ENCODE measurements at places on chromosomes 3 and 15.

- peak; percentile 91 for DNase-seq
These were observed 82.6 kb downstream of the TGFBR2 start for GRCh38 chr3:30688776-30689641.

GRCh38 chr15:69818529-69818928 lies 279.2 kb downstream of the TLE3 start:
- DNase-seq, result no peak

DNA sequence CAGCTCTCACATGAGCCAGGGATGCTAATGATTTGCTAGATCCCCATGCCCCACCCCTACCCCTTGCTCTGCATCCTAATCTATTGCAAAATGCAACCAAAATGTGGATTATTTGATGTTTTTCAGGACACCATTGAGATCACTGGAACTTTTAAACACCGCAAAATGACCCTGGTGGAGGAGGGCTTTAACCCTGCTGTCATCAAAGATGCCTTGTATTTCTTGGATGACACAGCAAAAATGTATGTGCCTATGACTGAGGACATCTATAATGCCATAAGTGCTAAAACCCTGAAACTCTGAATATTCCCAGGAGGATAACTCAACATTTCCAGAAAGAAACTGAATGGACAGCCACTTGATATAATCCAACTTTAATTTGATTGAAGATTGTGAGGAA lies 29.7 kb downstream of the HDC start:
- DNase-seq, result no peak

DNA sequence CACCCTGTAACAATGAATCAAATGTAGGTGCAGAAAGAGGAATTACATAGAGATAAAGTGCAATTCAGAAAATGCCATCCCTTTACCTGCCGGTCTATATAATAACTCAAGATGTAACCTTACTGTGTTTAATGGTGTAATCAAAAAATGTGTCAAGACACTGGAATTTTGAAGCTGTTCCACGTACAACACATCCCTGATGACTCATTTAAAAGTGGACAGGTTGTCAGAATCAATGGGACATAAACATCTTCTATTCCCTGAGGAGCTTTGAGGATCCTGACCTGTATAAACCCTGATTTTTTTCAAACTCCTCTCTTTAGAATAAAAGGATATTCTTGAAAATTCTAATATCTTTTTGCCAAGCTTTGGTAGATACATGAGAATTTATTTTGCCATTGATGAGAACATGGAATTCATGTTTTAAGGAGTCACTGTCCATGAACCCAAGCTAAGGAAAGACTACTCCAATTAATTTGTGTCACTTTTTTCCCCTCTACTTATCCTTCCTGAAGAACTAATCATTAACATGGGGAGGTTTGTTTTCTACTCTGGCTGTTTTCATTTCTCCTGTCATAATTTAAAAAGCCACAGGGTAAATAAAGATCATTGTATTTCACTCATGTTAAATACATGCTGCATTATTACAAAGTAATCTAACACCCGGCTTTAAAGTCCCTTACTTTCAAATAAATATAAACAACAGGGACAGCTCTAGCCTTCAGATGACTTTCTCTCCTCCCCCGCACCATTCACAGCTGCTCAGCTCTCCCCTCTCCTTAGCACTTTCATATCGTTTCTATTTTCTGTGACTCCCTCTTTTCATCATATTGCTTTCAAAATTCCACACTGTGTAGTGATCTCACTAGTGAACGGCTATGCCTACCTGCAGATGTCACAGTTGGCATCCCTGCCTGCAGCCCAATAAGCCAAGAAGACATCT lies 138.3 kb downstream of the TAFA4 start:
- no peak for DNase-seq

- DNase-seq, result no peak
These were observed 101.2 kb downstream of the SEC22A start for GRCh38 chr3:123302961-123303360.

GRCh38 chr3:148175214-148175613 lies 522.5 kb upstream of the AGTR1 start:
- DNase-seq, result no peak

DNA sequence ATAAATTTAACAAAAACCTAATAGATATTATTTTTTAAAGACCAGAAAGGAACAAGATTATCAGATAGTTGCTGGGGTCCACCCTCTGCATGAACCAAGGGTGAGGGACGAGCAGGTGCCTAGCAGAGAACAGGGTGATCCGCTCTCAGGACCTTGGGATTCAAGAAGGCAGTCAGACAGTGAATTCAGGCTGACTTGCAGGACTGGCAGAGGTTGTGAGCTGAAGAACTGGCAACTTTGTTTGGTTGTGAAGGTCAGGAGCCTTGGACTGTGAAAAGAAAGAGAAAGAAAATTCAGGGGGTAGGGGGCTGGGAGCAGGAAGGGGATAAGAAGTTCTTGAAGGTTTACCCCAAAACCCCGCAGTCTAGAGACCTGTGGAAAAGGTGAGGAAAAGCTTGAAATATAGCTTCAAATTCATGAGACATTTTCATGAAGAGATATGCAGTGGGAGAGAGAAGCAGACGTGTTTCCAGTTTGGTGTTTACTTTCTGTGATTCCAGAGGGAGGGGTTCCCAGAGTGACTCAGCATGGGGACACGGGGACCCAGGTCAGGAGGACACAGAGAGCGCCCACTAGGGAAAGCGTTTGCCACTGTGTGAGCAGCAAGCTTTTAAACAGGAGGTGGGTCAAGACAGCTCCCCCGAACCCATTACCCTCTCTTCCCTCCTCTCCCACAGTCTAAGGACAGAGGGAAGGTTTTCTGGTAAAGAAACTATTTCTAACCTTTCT lies 217.2 kb upstream of the UMPS start:
- peak; percentile 39 for DNase-seq

DNA sequence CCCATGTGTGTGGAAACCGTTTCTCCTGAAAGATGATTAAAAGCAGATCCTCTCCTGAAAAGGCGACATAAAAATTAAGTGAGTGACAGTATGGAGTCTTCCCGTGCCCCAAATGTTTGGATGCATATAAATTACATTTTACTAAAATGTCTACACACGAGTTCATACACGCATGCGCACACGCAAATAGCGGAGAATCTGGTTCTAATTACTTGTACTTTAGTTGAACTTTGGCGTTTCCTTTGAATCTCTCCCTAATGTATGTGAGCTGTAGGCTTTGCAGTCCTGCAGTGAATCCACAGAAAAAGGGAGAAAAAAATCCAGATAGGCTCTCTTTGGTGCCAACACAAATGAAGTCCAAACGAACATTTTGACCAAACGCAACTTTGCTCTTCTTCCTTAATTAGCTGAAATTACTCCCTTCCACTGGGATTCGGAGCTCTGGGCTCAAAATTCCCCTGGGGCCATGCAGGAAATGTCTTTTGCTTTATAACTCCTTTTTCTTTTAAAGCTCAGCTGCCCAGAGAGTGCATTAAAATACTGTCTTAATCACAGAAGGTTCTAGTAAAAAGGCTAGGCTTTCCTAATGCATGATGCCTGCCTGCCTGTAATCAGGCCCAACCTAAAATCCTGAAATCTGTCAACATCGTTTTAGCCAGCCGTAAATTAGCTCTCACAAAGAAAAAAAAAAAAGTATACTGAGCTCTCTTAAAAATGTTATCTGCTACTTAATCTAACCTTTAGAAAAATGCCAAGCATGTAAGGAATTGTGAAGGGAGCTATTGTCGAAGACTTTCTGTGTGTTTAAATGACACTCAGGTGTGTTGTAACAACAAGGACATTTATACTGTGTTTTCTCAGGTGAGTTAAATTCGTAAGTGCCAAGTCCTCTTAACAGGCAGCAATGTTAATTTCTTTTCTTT lies 26.2 kb downstream of the RARB start:
- no peak for DNase-seq

DNA sequence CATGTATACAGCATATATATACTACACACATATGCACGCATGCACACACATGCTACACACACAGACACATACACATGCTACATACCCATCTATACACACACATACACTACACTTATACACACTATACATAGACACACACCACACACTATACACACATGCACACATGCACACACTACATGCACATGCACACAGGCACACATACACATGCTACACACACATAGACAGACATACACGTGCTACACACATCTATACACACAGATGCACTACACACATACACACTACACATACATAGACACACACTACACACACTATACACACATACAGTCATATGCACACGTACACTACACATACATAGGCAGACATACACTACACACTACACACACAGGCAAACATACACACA lies 51.2 kb upstream of the PRR20G start:
- DNase-seq, result no peak

- no peak for DNase-seq
These were observed 35.0 kb downstream of the LPP start for GRCh38 chr3:188188911-188189310.

GRCh38 chr3:39934696-39935095 lies 125.3 kb downstream of the MYRIP start:
- DNase-seq, result no peak

GRCh38 chr3:69244039-69244438 lies 121.6 kb upstream of the LMOD3 start:
- no peak for DNase-seq

GRCh38 chr3:184448321-184449160 lies 68.7 kb downstream of the CHRD start:
- peak; percentile 98 for DNase-seq

- no peak for DNase-seq
These were observed 11.4 kb upstream of the PEX5L start for GRCh38 chr3:180048103-180048502.

- DNase-seq, result no peak
These were observed 63.1 kb upstream of the NPHP3 start for GRCh38 chr3:132785292-132785691.

- peak; percentile 83 for DNase-seq
These were observed 18.7 kb downstream of the TMEM43 start for GRCh38 chr3:14143271-14144225.

GRCh38 chr15:36005542-36005941 lies 459.6 kb upstream of the DPH6 start:
- no peak for DNase-seq

- no peak for DNase-seq
These were observed 115.7 kb downstream of the CHL1 start for GRCh38 chr3:312160-312733.

DNA sequence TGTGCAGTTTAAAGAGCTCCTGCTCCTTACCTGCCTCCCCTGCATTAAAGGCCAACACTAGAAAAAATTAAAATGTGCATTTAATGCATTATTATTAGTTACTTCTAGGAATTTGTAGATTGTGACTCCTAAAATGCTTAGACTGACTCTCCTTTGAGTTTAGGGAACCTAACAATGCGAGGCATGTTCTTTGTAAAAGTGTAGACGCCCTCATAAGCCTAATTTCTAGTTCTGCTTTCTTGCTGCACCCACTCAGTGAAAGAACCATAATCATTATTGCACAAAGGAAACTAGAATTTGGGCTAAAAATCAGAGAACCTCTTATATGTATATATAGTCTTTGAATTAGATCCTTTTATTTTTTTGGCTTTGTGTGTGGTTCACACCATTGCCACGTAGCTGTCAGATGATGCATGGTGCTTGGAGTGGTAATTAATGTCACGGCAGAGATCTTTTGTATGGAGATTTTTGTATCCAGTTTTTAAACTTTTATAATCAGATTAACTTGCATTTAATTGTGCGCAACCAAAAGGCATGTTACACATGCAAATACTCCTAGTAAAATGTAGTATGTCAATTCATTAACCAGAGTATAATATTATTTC lies 710 bp downstream of the ABHD10 start:
- no peak for DNase-seq

- no peak for DNase-seq
These were observed 5.7 kb upstream of the CHRNA3 start for GRCh38 chr15:78626381-78626995.

- no peak for DNase-seq
These were observed 31.5 kb downstream of the APH1B start for GRCh38 chr15:63308947-63309346.

GRCh38 chr3:10547413-10547812 lies 42.0 kb upstream of the ATP2B2 start:
- DNase-seq, result no peak

GRCh38 chr3:20123131-20123652 lies 62.8 kb downstream of the SGO1 start:
- DNase-seq, result no peak

- no peak for DNase-seq
These were observed 73.7 kb downstream of the CCNL1 start for GRCh38 chr3:157086060-157086750.

- DNase-seq, result peak; percentile 64
These were observed 502.9 kb downstream of the SHQ1 start for GRCh38 chr3:72345237-72345878.

DNA sequence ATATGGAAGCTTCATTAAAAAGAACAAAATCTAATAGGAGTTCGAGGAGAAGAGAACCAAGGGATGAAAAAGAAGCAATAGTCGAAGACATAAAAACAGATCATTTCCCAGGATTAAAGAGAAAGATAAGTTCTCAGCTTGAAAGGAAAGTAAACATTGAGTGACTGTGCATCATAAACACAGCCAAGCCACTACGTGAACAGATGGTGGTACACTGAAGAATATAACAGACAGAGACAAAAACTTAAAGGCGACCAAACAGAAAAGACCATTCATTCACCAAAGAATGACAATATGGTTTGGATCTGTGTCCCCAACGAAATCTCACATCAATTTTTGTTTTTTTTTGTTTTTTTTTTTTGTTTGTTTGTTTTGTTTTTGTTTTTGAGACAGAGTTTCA lies 210.8 kb upstream of the LINGO1 start:
- no peak for DNase-seq

GRCh38 chr3:69735893-69736292 lies 3.4 kb upstream of the MITF start:
- DNase-seq, result no peak

DNA sequence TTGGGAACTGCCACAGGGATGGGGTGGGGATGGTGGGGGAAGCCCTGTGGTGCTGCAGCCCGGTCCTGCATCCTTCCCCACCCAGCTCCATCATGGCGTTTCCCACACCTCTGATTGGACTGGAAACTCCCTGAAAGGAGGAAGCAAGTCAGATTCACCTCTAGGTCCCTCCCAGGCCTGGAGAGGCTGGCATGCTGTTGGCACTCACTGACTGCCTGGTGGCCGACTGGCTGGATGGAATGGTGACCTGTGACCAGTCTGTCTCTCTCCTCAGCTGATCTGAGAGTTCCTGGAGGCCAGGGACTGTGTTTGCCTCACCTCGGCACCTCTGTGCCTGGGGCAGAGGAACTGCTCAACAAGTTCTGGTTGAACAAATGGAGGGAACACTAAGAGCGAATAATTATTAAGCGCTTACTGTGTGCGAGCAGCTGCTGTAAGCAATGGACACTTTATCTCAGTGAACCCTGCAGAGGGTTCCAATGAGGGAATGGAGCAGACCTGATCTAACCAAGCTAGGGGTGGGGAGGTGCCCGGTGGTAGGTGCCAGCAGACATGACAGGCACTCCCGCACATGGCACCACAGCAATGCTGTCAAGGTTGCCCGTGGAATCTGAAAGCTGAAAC lies 3.5 kb upstream of the HHATL start:
- no peak for DNase-seq

DNA sequence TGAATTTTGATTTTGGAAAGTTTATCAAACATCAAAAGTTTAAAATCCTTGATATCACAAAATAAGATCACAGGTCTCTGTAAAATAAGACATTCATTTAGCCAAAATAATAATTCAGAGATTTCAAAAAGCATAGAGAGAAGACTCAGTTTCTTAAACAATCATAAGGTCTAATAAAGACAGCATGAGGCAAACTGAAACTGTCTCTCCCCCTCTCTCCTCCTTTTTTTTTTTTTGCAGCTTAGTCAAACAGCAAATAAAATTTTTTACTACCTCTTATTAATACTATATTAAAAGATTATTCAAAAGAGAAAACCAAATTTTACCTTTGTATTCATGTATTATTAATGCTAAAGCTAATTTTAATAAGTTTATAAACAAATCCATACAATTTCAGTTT lies 57.4 kb downstream of the OSTN start:
- DNase-seq, result no peak

- no peak for DNase-seq
These were observed 7.0 kb downstream of the RASL12 start for GRCh38 chr15:65060641-65061397.

All from A172 (cell line).